T-helper 17 cell (primary cell): ENCODE measurements at places on chromosomes 2 and 18.

- DNase-seq = no peak
These were observed 124.8 kb downstream of the COL6A3 start for GRCh38 chr2:237289139-237289538.

DNA sequence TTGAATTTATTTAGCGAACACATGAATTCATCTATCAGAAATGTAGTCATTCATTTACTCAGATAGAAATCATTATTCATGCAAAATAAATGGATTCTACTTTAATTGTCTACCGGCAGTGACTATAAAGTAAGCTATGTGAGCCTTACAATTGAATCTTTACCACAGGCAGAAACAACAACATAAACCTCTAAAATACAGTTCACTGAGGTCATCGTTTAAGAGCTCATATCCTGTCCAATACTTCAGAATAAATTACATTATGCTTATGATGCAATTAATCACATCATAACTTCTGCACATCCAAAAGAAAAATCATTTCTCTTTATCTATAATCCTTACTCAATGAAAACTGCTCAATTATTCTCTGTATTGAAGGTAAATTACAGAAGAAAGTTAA lies 244.7 kb downstream of the HNMT start:
- DNase-seq = no peak

- DNase-seq = no peak
These were observed 10.9 kb upstream of the FHL2 start for GRCh38 chr2:105409717-105410116.

DNA sequence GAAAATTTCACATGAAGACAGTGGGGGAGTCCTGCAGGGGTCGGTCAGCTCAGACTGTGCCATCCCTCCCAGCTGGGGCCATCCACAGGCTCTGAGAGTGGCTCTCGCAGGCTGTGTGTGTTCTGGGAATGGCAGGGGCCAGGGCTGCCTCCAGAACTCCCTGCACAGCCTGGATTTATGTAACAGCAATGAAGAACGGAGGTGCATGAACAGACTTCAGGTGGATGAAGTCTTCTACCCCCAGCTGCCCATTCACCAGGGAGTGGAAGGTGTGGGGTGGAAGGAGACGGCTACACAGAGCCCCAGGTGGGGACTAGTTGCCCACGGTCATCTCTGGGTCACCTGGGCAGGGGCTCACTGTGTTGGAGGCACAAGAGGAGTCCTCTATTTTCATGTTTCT lies 56.1 kb upstream of the HDAC4 start:
- DNase-seq = no peak

DNA sequence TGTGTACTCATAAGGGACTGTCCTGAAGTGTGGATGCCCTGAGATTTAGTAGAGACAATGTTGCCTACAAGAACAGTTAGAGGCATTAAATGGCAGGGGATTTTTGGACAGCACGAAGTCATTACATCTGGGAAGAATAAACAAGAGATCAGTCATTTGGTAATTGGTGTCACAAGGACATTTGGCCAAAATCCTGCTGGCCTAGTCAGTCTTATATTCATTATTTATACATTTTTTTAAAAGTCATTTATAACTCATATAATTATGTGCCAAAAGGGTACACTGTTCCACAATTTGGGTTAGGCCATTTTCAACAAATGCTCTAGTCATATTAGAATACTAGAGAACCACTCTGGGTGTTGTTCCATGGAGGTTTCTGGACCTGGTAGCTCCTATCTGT lies 104.7 kb downstream of the LRATD1 start:
- DNase-seq = no peak

DNA sequence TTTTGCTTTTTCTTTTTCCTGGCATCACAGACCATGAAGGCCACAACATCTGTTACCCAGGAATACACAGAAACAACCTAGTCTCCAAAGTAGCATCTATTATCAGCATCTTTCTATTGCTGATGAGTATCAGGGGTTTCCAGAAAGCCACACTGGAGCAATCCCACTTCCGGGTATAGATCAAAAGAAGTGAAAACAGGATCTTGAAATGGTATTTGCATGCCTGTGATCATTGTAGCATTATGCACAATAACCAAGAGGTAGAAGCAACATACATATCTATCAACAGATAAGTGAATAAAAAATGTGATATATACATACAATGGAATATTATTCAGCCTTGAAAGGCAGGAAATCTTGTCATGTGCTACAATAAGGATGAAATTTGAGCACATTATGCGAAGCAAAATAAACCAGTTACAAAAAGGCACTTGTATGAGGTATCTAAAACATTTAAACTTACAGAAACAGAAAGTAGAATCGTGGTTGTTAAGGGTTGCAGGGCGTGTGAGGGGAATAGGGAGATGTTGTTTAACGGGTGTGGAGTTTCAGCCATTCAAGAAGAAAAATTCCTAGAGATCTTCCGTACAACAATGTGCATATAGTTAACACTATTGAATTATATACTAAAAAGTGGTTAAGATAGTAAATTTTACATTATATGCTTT lies 115.1 kb downstream of the KCNE4 start:
- no peak for DNase-seq

GRCh38 chr2:3683748-3684454 lies 19.5 kb upstream of the DCDC2C start:
- no peak for DNase-seq

GRCh38 chr2:67835266-67835665 lies 227.5 kb downstream of the C1D start:
- no peak for DNase-seq

- no peak for DNase-seq
These were observed 152.6 kb downstream of the GULP1 start for GRCh38 chr2:188444106-188444835.

GRCh38 chr18:57150081-57150480 lies 3.2 kb downstream of the BOD1L2 start:
- DNase-seq = no peak

DNA sequence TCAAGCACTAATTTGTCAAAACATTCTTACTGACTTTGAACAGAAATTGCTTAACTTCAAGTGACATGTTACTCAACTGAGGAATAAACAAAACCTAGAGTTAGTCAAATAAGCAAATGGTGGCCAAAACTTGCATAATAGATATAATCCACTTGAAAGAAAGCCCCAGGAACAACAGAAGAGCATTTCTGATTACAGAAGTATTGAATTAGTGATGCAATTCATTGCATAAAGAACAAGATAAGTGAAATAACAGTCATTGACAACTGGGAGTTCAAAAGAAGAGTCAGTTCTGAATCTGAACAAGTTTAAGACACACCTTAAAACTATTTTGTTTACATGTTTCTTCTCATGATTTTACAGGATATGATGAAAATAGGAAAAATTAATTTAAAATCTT lies 30.8 kb downstream of the COBLL1 start:
- no peak for DNase-seq

DNA sequence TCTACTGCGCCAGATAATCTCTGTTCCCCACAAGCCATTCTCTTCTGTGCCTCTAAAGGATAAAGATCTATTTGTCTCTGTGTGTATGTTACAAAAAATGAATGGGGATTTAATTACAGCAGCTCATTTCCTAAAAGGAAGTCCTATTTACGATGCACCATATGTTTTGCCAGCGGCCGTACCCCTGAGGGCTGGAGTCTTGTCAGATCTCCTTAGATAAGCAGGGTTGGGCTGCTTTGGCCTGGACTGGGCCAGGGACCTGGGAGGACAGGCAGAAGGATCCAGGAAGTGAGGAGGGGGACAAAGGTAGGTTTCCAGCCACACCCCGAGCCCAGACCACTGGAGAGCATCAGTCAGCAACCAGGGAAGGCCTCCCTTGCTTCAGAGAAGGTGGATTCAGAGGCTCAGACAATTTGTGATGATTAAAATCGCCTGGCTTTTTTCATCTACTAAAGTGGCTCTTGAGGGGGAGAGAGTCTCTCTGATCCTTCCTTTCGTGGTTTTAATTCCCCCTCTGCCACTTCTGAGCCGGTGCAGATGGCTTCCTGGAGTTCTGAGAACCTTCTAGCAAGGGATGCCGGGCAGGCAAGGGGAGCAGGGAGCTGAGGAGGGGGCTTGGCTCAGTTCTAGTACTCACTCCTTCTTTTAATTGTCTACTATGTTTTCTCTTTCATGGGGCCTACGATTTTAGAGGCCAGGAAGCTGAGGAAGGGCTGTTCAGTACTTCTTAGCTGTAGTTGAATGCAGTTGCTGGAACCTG lies 42.1 kb downstream of the MYCN start:
- DNase-seq = no peak

DNA sequence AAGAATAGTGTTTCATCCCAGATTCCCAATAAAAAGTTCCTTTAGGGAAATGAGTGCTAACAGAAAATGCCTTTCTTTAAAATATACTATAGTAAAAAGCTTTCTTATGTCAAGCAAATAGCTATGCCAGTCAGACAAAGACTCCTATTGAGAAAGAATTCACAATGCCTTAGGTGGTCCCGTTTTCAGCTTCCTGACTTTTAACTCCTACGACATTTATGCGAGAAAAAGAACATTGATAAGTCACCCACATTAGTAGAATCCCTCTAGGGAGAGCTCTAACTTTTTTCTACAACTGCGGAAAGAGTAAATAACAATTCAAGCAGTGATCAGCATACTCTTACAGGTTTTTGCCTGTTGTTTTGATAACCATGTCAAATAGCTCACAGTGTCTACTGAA lies 750.8 kb upstream of the ACVR2A start:
- no peak for DNase-seq

DNA sequence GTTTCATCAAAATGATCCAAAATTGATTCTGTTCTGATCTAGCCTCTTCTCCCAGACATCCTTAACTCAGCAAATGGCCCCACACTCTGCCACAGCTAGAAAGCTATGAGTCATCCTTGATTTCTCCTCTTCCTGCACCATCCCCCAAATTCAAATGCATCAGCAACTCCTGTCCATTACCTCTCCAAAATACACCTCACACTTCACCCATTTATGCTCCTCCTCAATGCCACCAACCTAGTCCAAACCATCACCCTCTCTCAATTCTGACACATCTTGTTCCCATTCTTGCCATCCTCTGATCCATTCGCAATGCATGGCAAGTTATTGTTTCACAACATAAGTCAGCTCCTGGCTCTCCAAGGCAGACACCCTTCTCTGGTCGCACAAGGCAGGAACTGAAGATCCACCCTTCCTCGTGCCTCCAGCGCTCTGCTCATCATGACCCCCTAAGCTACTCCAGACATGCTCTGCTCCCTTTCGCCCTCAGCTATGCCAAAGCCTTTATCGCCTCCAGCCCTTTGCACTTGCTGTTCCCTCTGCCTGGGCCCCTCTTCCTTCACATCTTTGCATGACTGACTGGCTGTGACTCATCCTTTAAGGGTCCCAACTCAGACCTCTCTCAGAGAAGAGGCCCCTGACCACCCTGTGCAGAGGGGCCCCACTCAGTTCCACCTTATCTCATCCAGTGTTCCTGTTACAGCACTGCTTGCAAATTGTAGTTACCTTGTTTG lies 83.6 kb downstream of the MREG start:
- no peak for DNase-seq

DNA sequence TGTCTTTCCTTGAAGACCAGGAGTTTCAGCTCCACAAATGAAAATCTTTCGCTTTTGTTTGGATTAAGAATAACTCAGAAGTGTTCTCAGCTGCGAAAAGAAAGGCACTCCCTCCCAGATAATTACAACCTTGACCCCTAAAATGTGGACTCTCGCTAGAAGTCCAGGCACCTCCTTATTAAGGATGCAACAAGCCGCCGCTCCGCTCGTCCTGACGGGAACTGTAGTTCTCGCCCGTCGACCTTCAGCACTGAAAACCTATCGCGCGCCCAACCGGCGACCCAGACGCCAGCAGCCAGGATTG lies 559 bp downstream of the IMMT start:
- DNase-seq = no peak

- no peak for DNase-seq
These were observed 71.9 kb upstream of the CELF4 start for GRCh38 chr18:37637478-37637850.

GRCh38 chr2:158048327-158048726 lies 53.3 kb upstream of the UPP2 start:
- DNase-seq = no peak

DNA sequence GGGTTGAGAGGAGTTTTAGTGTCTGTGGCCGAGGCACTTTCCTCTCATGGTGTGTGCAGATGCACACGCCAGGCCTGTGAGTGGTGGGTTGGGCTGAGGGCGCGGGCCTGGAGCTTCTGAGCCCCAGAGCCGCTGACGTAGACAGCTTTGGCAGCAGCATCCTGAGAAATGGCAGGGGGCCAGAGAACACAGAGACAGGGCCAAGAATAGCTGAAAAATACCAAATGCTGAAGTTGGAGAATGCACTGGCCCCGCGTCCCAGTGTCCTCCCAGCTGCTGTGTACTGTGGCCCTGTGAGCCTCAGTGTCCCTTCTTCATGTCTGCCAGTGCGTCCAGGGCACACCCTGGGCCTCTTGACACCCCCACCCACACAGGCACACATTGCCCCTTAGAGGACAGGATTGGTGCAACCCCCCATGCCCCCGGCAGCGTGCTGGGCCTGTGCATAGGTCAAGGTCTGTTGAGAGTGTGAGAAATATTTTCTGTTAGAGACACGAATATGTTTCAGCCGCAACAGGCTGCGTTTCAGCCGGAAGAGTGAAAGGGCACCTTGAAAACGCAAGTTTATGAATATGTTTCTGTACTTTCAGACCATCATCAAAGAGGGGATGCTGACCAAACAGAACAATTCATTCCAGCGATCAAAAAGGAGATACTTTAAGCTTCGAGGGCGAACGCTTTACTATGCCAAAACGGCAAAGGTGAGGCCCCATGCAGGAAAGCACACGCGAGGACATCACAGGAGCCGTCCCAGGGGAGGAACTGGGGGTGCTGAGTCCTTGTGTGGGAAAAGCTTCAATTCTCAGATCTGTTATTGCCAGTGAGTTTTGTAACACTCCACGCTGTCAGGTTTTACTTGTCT lies 33.6 kb downstream of the DGKD start:
- no peak for DNase-seq

DNA sequence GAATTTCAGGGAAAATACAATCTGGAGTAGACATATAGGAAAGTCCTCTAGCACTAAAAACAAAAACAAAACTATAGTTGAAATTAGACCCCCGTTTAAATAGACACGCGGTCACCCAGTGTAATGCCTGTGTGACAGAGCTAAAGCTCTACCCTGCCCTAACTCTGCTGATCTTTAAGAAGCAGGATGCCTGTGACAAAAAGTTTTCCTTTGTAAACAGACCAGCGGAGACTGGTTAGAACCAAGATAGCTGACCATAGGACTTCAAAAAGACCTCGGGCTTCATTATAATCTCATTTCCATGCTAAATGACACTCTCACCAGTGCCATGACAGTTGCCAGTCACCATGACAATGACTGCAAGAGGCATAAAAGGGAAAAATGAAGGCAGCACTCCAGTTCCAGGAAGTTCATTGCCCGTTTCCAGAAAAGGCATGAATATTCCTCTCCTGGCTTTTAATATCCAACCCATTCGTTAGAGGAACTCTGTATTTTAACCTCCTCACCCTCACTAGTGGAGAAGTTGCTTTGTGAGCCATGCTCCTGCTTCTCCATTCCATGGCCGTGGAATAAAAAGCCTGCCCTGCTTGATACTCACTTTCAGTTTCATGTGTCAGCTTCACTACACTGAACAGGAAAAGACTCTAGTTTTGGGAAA lies 157.2 kb upstream of the COPS8 start:
- DNase-seq = no peak

DNA sequence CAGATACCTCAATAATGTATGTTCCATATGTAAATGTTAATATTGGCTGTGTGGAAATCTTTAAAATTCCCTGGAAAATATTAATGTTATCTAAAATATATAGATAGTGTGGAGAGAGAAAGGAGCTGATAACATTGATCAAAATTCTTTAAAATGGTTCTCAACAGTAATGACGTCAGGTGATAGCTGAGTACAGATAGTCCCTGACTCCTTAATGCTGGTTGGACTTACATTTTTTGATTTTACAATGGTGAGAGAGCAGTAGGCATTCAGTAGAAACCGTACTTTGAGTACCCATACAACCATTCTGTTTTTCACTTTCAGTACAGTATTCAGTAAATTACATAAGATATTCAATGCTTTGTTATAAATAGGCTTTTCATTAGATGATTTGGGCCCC lies 146.6 kb downstream of the GALNT3 start:
- no peak for DNase-seq
